Activated T-helper 9 cell treated with anti-CD3 and anti-CD28 coated beads, Interleukin-2, amount 50 U/mL, for 16 hours (primary cell): ENCODE measurements at places on chromosomes 11 and 22.

DNA sequence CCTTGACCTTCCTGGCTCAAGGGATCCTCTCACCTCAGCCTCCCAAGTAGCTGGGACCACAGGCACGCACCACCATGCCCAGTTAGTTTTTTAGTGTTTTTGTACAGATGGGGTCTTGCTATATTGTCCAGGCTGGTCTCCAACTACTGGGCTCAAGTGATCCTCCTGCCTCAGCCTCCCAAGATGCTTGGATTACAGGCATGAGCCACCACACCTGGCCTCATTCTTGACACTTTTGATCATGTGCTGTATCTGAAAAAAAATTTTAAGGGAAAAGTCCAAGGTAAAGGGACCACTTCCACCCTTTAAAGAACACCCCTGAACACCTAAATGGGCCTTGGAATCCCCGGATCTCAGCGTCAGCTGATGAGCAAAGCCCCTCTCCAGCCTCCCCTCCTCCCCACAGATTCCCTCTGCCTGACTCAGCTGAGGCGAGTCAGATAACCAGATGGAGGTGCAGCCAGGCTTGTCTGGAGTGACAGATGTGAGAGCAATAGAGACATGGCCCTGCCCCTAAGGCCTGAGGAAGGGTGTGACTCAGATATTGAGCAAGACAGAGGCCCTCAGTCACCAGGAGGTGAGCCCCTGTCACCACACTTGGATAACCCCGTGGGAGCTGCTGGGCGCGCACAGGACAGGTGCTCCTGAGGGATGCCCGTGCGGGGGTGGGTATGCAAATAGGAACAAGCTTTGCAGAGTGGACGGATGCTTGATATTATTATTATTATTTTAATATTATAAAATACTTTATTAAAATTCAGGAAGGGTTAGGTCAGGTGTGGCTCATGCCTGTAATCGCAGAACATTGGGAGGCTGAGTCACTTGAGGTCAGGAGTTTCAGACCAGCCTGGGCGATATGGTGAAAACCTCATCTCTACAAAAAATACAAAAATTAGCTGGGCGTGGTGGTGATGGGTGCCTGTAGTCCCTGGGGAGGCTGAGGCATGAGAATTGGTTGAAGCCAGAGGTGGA lies 5.0 kb upstream of the CCDC88B start:
- no peak for DNase-seq

DNA sequence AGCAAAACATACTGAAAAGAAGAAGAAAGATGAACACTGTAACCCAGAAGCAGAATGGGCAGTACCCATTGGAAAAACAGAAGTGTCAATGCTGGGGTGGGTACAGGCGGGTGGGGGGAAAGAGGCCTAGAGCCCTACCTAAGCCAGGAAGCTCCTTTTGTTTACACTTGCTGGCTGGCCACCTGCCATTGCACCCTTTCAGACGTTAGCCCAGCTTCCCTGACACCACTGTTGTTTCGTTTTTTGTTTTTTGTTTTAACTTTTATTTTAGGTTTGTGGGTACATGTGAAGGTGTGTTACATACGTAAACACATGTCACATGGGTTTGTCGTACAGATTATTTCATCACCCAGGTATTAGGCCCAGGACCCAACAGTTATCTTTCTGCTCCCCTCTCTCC lies 55.4 kb downstream of the PLEKHA7 start:
- DNase-seq: no peak

DNA sequence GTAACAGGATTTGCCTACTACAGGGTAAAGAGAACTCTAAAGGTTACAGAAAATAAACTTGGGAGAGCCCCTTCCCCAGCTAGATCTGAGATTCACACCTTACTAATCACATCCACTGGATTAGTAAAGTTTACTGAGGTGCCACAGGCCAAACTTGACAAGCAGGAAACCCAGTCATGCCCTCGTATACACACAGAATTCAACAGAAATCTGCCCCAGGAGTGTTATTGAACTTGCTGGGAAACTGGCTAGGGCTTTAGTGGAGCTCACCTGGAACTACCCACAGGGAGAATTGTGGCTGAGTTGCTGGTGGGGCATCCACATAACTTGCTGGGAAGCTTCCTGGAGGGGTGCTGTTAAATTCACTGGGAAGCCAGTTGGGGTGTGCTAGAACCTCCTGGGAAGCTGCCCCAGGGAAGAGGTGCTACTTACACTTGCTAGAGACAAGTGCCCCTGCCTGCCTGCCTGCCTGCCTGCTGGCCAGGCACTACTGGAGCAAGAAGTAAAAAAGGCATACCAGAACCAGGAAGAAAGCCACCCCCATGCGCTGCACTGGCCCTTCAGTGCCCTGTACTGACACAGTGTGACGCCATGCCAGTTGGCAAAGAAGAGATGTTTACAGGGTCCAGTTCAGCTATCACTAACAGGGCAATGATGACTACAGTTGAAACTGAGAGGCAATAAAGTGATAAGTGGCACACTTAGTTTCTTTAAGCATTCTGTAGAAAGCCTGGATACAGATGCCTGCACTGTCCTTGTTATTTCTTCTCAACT lies 106.5 kb downstream of the ALX4 start:
- DNase-seq: no peak

DNA sequence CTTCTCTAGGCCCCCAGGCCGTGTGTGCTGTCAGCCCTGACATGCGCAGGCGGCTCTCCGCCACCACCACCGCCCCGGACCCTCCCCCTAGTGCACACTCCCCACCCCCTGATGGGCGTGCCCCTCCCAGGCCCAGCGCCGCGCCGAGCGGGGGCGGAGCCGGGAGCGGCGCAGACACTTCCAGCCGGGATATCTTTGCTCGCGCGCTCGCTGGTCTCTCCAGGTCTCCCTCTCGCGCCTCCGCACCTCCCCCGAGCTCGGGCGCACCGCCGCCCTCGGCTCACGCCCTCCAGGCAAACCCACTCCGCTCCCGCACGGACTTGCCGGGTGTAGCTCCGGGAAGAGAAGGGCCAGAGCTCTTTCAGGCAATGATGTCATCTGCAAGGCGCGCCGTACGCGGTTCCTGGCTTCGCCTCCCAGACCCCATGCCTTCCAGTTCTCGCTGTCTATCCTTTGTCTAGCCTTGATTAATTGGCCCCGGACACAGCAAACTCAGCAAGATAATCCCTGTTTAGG lies at the start of gene SCN3B:
TSS of gene SCN3B (minus strand) at position 59 of the 516 bp plus-strand sequence. CDS start 823 bp downstream, outside the sequence.
- no peak for DNase-seq

- no peak for DNase-seq
Observed at GRCh38 chr22:39024519-39025308, 3.8 kb downstream of the APOBEC3D start.

GRCh38 chr11:15148169-15148568 lies 33.4 kb downstream of the INSC start:
- no peak for DNase-seq

DNA sequence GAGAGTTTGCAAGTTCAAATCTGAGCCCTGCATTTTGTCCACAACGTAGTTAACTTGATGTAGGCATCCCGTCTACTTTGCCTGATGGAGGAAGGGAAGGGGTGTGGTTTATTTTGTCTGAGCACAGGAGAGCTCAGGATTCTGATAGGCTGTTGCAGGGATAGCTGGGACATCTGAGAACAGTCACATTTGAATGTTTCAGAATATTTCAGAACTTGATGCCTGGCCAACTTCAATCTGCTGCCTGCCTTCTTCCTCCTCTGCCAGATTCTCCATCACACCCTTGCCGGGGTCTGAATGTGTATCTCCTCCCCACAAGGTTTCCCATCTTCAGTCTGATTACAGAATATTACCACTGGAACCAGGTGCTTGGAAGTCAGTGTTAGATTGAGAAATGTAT lies 51.6 kb downstream of the NTM start:
- no peak for DNase-seq

- no peak for DNase-seq
Observed at GRCh38 chr11:86981777-86982540, 26.8 kb upstream of the FZD4 start.

- DNase-seq: peak; percentile 37
Observed at GRCh38 chr22:23289851-23290724, 109.8 kb downstream of the BCR start.

DNA sequence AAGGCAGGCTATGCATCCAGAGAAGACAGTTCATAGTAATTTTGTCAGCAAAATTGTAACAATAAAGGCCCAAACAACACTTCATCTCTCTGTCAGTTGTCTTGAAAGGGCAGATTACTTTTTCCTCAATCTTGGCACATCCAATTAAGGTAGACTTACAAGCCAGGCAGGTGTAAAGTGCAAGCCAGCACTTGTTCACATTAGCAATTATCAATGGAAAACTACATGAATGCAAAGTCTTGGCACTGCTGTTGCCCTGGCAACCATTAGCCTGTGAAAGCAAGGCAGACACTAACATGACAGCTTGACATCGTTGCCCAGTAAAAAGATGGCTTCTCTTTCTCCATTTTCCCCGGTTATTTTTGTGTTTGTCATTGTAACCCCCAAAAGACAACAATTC lies 677.2 kb upstream of the TENM4 start:
- no peak for DNase-seq

DNA sequence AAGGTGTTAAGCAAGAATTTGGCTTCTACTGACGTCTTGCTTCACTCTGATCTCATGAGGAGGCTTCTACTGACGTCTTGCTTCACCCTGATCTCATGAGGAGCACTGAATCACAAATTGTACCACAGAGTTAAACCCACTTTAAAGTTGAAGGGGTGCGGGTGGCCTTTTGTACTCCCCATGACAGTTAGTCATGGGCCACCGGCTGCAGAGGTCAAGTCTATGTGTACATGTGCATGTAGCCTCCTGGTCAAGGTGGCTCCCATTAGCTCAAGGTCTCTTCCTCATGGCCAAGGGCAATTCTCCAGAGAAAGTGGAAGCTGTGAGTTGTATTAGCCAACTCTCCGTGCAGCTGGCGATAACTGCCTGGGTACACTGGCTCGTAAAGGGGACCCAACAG lies 23.1 kb upstream of the FZD4 start:
- no peak for DNase-seq

GRCh38 chr11:72483412-72484186 lies 49.3 kb upstream of the CLPB start:
- no peak for DNase-seq

DNA sequence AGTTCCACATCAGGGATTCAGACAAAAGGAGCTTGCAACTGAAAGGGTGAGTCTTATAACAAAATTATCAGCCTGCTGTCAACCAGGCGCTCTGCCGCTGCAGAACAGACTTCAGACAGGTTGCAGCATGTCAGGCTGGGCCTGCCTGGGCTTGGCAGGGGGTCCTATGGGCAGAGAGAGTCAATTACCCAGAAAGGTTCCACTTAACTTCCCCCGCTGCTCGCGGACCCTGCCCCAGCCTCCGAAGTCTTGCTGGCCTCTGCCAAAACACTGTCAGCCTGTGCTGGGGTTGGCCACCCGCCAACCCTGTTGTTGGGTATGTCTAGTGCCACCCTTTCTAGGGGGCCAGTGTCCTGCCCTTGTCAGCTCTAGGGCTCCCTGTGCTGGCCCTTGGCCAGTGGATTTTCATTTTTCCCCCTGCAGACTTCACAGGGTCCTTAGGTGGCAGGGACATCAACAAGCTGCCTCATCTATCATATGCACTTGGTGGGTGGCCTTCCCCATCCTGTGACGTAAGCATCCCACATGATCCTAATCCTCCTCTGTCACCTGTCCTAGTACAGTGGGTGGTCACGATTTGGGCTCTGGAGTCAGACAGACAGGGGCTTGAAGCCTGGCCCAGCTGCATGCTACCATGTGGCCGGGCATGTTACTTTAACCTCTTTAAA lies 166.5 kb upstream of the CADM1 start:
- DNase-seq: no peak

DNA sequence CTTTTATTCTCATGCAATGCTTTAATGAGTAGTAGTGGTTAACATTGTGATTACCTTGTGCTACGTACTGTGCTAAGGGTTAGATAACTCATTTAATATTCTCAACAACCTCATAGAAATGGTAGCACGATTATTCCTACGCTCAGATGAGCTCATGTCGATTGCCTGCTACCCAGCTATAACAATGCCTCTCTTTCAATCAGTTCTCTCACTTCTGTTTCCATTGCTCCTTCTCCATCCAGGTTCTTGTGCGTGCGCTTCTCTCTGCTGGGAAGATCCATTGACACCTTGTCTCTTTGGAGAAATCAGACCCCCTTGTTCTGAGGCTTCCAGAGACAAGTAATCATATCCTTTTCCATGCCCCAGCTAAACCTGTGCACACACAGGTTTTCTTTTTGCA lies 120.8 kb downstream of the NECTIN1 start:
- no peak for DNase-seq

GRCh38 chr11:65135633-65136145 lies 1.4 kb upstream of the SYVN1 start:
- DNase-seq: no peak

GRCh38 chr22:39748877-39749276 lies 144.7 kb downstream of the ENTHD1 start:
- DNase-seq: no peak

GRCh38 chr11:67584205-67584880 lies 731 bp downstream of the GSTP1 start:
- DNase-seq: peak; percentile 13

- no peak for DNase-seq
Observed at GRCh38 chr11:34600339-34601084, 20.4 kb upstream of the EHF start.

DNA sequence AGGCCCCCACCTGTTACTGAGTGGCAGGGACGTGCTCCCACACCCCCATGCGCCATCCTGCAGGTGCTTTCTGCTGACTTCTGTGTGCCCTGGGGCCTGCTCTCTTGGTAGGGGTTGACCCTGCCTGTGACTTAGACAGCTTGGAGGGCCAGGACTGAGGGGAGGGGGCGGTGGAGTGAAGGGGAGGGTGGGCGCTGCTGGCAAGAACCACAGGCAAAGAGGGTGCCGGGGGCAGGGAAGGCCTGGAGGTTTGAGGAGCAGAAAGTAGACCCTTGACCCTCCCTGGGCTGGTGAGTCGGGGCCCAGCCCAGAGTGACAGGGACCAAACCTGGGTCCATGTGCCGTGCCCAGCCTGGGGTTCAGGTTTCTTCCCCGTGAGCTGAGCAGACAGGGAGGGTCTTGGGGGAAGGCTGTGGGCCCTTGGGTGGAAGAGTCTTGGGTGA lies 17.8 kb downstream of the KCNQ1 start:
- no peak for DNase-seq

DNA sequence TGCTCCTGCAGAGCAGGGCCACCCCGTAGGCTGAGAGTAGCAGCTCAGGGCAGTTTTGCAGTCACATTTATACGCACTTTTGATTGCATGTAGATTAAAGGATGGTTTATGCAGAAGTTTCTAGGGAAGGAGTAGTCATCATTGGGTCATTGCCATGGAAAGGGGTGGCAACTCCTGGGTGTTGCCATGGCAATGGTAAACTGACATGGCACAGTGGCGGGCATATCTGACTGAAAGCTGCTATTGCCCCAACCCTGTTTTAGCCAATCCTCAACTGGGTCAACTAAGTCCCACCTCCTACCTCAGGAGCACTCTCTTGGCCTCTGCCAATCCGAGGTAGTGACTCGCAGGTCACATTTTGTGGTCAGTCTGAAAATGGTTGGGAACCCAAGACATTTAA lies 2.4 kb upstream of the ARSA start:
- DNase-seq: no peak
